ENCODE measurements at places on chromosomes 4 and X. TPM values are rescaled to one million over a fixed set of nuclear protein-coding genes. Genes with fewer than 3 reads are reported as not detected.

Gene SPANXA1
- total RNA-seq: not detected

Gene SPCS3
- total RNA-seq: 87.2 TPM

Gene NDP
- not detected for total RNA-seq

Gene NPY5R
- total RNA-seq: 0.52 TPM

Gene PAGE4
- not detected for total RNA-seq

Gene FAAH2
- total RNA-seq: 7.3 TPM

Gene MTMR8
- total RNA-seq: 1.0 TPM

Gene GAGE2A
- total RNA-seq: not detected

DNA sequence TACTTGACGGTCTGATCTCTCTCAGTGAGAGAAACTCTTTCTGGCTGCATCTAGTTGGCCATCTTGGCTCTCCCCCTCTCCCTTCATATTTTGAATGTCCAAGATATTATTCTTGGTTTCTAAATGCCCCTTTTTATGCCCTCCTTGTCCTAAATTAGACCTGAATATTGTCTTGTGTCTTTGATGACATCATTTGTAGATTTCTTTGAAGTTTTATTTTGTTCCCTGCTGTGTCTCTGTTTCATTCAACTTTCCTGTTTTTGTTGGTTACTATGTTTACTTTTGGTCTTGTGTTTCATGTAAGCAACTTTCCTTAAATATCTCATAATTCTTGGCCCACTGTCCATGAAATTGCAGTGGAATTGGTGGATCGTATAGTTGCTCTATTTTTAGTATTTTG is 46.1 kb upstream of the PASD1 start:
- no peak overlapping the region for H3K27ac ChIP-seq
- H3K4me1 ChIP-seq: no peaks in the 10 kb centered on the region
- no peak overlapping the region for H3K4me3 ChIP-seq

DNA sequence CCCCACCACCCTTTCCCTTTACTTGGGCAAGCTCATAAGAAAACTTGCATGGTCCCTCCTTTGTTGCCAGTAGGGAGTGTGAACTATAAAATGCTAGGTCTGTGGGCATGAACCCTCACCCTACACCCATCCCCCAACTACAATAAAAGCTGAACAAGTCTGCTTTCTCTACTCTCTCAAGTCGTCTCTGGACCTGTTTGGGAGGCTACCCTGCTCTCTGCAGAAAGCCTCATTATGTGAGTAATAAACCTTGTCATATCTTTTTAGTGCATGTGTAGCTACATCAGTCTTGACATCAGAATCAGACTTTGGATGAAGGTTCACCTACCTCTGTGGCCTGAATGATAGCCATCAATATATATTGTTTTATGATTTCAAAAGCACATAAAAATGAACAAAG is 155.4 kb upstream of the FAM241A start:
- peaks cover 3% of the 10 kb centered on the region for H3K4me1 ChIP-seq
- H3K27me3 ChIP-seq: no peaks in the 10 kb centered on the region

- no peak overlapping the region for H3K4me3 ChIP-seq
- no peak for DNase-seq
- H3K36me3 ChIP-seq: no peaks in the 10 kb centered on the region
- H3K4me1 ChIP-seq: no peaks in the 10 kb centered on the region
Measured at GRCh38 chrX:21885568-21885967, 29.8 kb downstream of the YY2 start.

- H3K4me3 ChIP-seq: no peak overlapping the region
- DNase-seq: no peak
- no peaks in the 10 kb centered on the region for H3K36me3 ChIP-seq
- no peaks in the 10 kb centered on the region for H3K27me3 ChIP-seq
Measured at GRCh38 chr4:83989835-83990234, 453.9 kb downstream of the GPAT3 start.

- no peak overlapping the region for H3K4me3 ChIP-seq
- H3K4me1 ChIP-seq: no peaks in the 10 kb centered on the region
- no peaks in the 10 kb centered on the region for H3K36me3 ChIP-seq
Measured at GRCh38 chrX:8960957-8961468, 72.9 kb downstream of the FAM9B start.

GRCh38 chr4:119233750-119234149 is 21.2 kb downstream of the USP53 start:
- DNase-seq: no peak
- no peak overlapping the region for H3K4me3 ChIP-seq
- H3K27me3 ChIP-seq: no peaks in the 10 kb centered on the region
- H3K36me3 ChIP-seq: peaks cover 5% of the 10 kb centered on the region
- H3K4me1 ChIP-seq: peaks cover 18% of the 10 kb centered on the region

DNA sequence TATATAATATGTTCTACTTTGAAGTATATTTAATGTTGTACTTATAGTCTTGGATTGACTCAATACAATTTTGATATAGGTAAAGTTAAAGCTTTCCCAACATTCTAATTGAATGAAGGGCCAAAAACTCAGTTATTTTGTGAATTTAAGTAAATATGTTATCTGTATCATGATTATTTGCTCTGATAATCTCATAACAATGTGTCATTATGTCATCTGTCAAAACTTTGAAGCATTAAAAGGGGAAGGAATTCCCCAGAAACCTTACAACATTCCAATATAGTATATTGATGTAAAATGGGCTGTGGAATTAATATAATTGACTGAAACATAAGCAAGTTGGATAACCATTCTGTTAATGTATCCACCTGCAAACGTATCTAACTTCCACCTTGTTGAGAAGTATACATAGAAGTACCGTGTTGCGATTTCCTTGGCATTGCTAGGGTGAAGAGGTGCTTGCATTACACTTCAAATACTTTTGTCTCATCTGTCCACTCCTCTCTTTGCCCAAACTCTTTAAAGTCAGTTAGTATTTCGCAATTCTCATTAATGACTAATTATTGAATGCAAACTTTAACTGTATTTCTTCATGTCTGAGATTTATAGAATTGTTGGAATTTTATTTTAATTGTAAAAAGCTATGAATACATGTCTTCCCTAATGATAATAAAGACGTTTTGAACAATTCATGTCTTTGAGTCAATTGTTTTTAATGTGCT is 1982.1 kb upstream of the ADGRL3 start:
- DNase-seq: no peak
- H3K4me1 ChIP-seq: no peaks in the 10 kb centered on the region
- no peaks in the 10 kb centered on the region for H3K27me3 ChIP-seq
- no peaks in the 10 kb centered on the region for H3K36me3 ChIP-seq
- H3K4me3 ChIP-seq: no peak overlapping the region
- H3K27ac ChIP-seq: no peak overlapping the region

DNA sequence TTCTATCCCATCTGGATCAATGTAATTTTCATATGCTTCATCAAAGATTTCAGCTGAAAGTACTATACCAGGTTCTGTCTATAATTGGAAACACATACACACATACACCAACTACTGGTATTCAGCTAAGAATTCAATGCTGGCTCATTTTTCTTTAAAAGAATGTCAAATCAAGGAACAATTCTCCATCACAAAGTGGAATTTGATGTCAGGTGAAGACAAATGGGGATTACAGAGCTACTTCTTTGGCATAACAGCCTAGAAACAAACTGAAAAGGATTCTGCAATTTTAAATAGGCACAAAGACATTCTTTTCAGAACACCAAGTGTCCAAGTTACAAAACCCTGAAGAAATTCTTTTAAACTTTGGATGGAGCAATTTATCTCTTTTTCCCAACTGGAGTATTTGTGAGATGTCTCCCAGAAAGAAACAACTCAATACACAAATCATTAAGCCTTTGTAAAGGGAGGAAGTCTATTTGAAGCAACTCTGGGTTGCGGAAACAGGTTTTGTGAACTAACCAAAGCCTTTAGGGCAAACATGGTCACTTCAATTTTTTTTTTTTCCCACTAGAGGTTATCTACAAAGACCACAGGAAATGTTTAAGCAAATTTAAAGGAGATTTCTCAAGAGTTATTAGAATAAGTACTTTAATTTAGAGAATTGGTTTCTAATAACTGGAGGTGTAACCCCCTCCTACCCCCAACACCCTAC is 1.9 kb upstream of the FAM9C start:
- no peaks in the 10 kb centered on the region for H3K36me3 ChIP-seq
- H3K4me3 ChIP-seq: no peak overlapping the region
- no peak overlapping the region for H3K27ac ChIP-seq
- no peaks in the 10 kb centered on the region for H3K27me3 ChIP-seq
- DNase-seq: no peak

GRCh38 chr4:53752124-53752523 is 160.8 kb upstream of the LNX1 start:
- no peaks in the 10 kb centered on the region for H3K27me3 ChIP-seq
- DNase-seq: no peak
- H3K4me1 ChIP-seq: no peaks in the 10 kb centered on the region
- no peak overlapping the region for H3K4me3 ChIP-seq

GRCh38 chr4:91089178-91089577 is 962.0 kb downstream of the CCSER1 start:
- no peaks in the 10 kb centered on the region for H3K27me3 ChIP-seq
- H3K36me3 ChIP-seq: no peaks in the 10 kb centered on the region
- no peak for DNase-seq
- no peak overlapping the region for H3K4me3 ChIP-seq
- H3K4me1 ChIP-seq: no peaks in the 10 kb centered on the region
- no peak overlapping the region for H3K27ac ChIP-seq

DNA sequence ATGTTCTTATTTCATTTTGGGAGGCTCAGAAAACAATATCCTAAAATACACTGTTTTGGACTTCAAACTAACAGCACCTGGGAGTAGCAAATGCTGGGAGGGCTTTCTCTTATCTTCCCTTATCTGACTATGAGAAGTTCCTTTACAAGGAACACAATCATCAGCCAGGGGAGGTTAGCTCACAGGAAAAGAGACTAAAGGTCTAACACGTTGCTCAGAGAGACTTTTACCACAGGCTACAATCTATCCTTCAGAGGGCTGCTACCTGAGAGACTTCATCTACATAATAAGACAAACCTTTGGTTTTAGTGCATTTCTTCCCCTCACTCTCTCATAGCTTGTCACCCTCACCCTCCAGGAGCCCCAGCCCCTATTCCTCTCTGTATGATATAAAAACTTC is 35.8 kb downstream of the MEPE start:
- H3K4me3 ChIP-seq: no peak overlapping the region
- no peaks in the 10 kb centered on the region for H3K27me3 ChIP-seq
- no peak overlapping the region for H3K27ac ChIP-seq
- DNase-seq: no peak
- H3K4me1 ChIP-seq: peaks cover 22% of the 10 kb centered on the region
- no peaks in the 10 kb centered on the region for H3K36me3 ChIP-seq

- DNase-seq: no peak
- H3K4me3 ChIP-seq: no peak overlapping the region
- H3K27ac ChIP-seq: no peak overlapping the region
- no peaks in the 10 kb centered on the region for H3K4me1 ChIP-seq
- no peaks in the 10 kb centered on the region for H3K36me3 ChIP-seq
Measured at GRCh38 chr4:38958453-38959190, 73.6 kb downstream of the TMEM156 start.

GRCh38 chr4:2226261-2226660 is 15.7 kb downstream of the HAUS3 start:
- peaks cover 13% of the 10 kb centered on the region for H3K4me1 ChIP-seq
- no peak for DNase-seq
- H3K27ac ChIP-seq: no peak overlapping the region
- H3K4me3 ChIP-seq: no peak overlapping the region
- H3K27me3 ChIP-seq: no peaks in the 10 kb centered on the region
- no peaks in the 10 kb centered on the region for H3K36me3 ChIP-seq

GRCh38 chr4:3823496-3824341 is 57.5 kb downstream of the ADRA2C start:
- peaks cover 31% of the 10 kb centered on the region for H3K4me1 ChIP-seq
- H3K4me3 ChIP-seq: no peak overlapping the region
- no peak overlapping the region for H3K27ac ChIP-seq
- H3K27me3 ChIP-seq: no peaks in the 10 kb centered on the region

DNA sequence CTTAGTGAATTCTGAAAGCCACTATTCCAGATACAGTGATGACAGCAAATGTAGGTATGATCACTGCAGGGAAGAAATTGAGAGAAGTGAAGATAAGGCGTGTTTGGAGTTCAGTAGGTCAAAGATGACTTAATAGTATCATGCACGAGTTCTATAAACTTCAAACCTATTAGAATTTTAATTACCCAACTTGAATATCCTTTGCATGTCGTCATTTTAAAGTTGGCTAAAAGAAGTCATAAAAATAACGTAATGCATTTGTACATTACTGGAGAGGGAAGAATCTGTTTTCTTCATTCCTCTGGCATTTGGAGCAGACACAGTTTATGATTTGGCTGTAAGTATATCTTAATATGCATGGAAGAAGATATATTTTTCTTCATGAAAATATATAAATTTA is 68.6 kb upstream of the MXRA5 start:
- H3K36me3 ChIP-seq: no peaks in the 10 kb centered on the region
- no peak overlapping the region for H3K27ac ChIP-seq
- no peak for DNase-seq
- no peaks in the 10 kb centered on the region for H3K27me3 ChIP-seq
- no peaks in the 10 kb centered on the region for H3K4me1 ChIP-seq
- H3K4me3 ChIP-seq: no peak overlapping the region

DNA sequence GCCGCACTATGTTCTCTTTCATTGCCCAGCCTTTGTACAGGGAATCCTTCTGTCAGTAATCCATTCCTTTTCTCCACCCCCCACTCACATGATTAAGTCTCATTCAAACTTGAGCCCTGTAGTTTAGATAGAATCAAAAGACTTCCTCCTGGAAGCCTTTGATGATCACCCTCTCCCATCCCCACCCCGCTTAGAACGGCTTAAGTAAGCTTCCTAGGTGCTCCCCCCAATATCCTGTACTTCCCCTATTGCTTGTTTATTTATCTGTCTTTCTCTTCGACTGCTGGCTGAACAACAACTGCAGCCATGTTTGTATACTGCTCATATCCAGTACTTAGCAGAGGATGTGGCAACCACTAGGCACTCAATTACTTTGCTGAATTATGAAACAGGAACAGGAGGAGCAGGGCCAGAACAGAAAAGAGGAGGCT is 38.5 kb upstream of the GPC3 start:
- no peak overlapping the region for H3K27ac ChIP-seq
- no peak for DNase-seq
- H3K4me3 ChIP-seq: no peak overlapping the region
- no peaks in the 10 kb centered on the region for H3K27me3 ChIP-seq

- no peaks in the 10 kb centered on the region for H3K36me3 ChIP-seq
- H3K27me3 ChIP-seq: no peaks in the 10 kb centered on the region
- H3K4me3 ChIP-seq: no peak overlapping the region
- no peaks in the 10 kb centered on the region for H3K4me1 ChIP-seq
Measured at GRCh38 chrX:76517544-76517943, 90.0 kb downstream of the MAGEE1 start.

DNA sequence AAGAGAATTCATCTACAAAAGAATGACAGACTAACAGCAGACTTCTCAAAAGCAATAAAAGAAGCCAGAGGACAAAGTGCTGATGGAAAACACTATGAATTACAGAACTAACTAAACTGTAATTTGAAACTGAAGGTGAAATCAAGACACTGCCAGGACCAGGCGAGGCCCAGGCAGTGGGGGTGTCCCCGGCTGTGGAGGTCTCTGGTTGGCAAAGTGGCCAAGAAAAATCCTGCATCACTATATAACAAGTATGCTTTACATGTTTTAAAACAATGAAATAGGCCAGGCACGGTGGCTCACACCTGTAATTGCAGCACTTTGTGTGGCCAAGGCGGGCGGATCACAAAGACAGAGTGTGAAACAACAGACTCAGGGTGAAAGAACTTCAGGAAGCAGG is 32.9 kb downstream of the CHM start:
- no peak overlapping the region for H3K27ac ChIP-seq
- H3K36me3 ChIP-seq: no peaks in the 10 kb centered on the region
- no peak overlapping the region for H3K4me3 ChIP-seq
- H3K27me3 ChIP-seq: no peaks in the 10 kb centered on the region
- no peaks in the 10 kb centered on the region for H3K4me1 ChIP-seq

GRCh38 chrX:100685997-100686305 is 42.0 kb downstream of the SRPX2 start:
- no peak overlapping the region for H3K27ac ChIP-seq
- H3K4me1 ChIP-seq: no peaks in the 10 kb centered on the region
- DNase-seq: no peak
- no peaks in the 10 kb centered on the region for H3K27me3 ChIP-seq
- no peak overlapping the region for H3K4me3 ChIP-seq

Data from body of pancreas (tissue), 4 donors.